GM03348 (cell line): ENCODE measurements at places on chromosomes 11 and 22.

- no peak for DNase-seq
Observed at GRCh38 chr11:8289492-8289918, 25.8 kb upstream of the LMO1 start.

GRCh38 chr11:86463120-86463519, 88.4 kb downstream of the CCDC81 start:
- DNase-seq: no peak

GRCh38 chr11:43508511-43508918, 149.8 kb downstream of the TTC17 start:
- DNase-seq: peak; percentile 70

DNA sequence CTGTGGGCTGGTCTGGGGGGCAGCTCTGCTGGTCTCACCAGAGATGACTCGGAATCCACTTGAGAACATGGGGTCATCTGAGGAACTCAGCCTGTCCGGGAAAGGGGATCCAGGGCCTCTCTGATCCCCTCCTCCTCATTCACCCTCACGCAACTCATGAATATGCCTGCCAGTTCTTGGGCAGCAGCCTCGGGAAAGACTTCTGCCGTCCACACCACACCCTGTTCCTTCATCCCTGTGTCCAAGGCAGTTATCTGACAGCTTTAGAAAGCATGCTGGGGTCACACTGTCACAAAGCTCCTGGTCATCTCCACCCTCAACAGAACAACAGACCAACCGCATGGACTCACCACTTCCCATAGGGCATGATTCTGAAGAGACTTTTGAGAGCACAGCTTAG, 88.3 kb downstream of the AMOTL1 start:
- no peak for DNase-seq

- DNase-seq: no peak
Observed at GRCh38 chr22:28817919-28818859, 17.8 kb upstream of the XBP1 start.

DNA sequence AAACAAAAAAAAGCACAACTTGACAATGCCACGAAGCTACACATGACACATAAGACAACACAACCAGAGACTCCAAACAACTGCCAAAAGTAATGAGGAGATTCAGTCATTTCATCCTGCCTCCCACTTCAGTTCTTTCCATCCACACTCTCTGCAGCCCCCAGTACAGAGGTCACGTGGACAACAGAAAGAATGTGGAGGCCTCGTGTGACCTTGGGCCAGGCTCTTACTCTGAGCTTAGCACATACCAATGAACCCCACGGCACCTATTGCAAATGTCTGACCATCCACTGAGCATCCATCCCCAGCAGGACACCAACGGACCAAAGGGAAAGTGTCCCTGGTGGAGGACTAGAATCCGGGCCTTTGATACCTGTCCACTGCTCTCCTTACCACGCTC, 12.5 kb downstream of the CBX7 start:
- DNase-seq: no peak

GRCh38 chr11:1714908-1715885, 18.2 kb downstream of the KRTAP5-6 start:
- no peak for DNase-seq
